ENCODE measurements at places on chromosomes 11 and 22. TPM values are rescaled to one million over a fixed set of nuclear protein-coding genes. Genes with fewer than 3 reads are reported as not detected.
A peak's percentile ranks its signal among the peaks of the same experiment; 100 is the strongest.

DNA sequence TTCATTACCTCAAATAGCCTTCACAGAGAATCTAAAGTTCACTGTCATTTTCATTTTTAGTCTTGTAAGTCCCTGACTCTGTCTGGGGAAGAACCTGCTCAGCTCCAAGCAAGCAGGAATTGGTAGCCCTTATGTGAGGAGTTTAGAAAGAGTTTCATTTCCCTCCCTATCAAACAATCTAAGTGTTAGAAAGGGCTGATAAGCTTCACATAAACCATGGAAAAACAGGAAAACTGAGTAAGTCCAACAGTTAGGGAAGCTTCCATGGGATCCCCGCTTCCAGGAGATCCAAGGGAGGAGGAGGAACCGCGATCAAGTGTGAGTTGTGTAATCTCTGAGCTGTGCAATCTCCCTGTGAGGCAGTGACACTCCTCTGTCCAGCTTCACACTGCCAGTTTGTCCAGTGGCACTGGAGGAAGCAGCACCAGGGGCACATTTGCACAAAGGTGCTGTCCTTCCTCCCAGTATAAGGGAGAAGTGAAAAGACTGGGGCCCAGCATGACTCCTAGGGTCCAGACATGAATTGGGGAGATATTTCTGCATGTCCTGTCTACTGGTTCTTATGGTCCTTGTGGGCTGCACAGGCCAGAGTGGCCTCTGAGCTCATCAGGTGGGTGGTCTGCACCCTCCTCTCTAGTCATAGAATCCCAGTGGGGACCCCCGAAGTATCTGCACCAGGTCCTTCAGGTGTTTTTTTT is 4.3 kb downstream of the PRAME start:
- H3K4me1 ChIP-seq: peaks cover 3% of the 10 kb centered on the region
- H3K27me3 ChIP-seq: peaks cover 5% of the 10 kb centered on the region
- no peak for DNase-seq
- H3K36me3 ChIP-seq: no peaks in the 10 kb centered on the region
- H3K4me3 ChIP-seq: no peak overlapping the region

Gene CCDC89
- 0.43 TPM for total RNA-seq

- H3K27ac ChIP-seq: no peak overlapping the region
- H3K27me3 ChIP-seq: peaks cover 5% of the 10 kb centered on the region
- H3K4me1 ChIP-seq: no peaks in the 10 kb centered on the region
- H3K4me3 ChIP-seq: no peak overlapping the region
- no peak for DNase-seq
- H3K36me3 ChIP-seq: no peaks in the 10 kb centered on the region
Observed at GRCh38 chr11:36039471-36039870, 95.6 kb downstream of the LDLRAD3 start.

Gene SPI1
- total RNA-seq: 3.5 TPM

Gene TNNT3
- total RNA-seq: 13.7 TPM

DNA sequence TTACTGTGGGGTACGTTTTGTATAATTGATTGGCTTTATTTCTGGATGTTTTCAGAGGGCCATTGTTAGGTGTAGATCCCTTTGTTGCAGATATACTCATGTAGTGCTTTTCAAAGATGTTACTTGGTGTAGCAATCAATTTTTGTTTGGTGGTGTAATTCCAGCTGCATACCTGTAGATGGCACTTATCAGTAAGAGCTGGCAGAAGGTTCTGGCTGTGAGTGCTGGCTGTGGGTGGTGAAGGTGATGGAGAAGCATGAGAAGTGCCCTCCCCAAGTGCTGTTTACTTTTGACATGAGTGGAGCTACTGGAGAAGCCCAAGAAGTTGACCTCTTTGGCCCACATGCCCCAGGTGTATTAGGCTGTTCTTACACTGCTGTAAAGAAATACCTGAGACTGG is 1074.9 kb downstream of the FAM181B start:
- no peaks in the 10 kb centered on the region for H3K36me3 ChIP-seq
- DNase-seq: peak; percentile 23
- H3K27me3 ChIP-seq: peaks cover 5% of the 10 kb centered on the region
- H3K4me3 ChIP-seq: no peak overlapping the region
- H3K27ac ChIP-seq: no peak overlapping the region
